Natural killer cell treated with Interleukin-12 subunit alpha and Interleukin-12 subunit beta and Interleukin-15 and Interleukin-18, amount 100 ng/mL, for 72 hours (primary cell): ENCODE measurements at places on chromosomes 5 and 9. TPM values are rescaled to one million over a fixed set of nuclear protein-coding genes. Genes with fewer than 3 reads are reported as not detected.

GRCh38 chr5:1009359-1010180 is 968 bp downstream of the NKD2 start:
- no peak overlapping the region for H3K27ac ChIP-seq
- DNase-seq = peak; percentile 54
- peaks cover 9% of the 10 kb centered on the region for H3K4me1 ChIP-seq
- H3K27me3 ChIP-seq = peaks cover 31% of the 10 kb centered on the region

DNA sequence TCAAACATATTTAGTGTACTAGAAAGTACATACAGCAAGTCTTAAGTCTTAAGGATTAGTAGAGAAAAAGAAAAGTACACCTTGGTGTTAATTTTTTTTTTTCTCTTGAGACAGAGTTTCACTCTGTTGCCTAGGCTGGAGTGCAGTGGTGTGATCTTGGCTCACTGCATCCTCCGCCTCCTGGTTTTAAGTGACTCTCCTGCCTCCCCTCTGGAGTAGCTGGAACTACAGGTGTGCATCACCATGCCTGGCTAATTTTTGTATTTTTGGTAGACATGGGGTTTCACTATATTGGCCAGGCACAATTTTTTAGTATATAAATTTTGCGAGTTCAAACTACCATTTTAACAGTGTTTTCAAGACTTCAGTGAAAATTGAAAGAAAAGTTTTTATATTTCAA is 1941.1 kb upstream of the CDH6 start:
- no peaks in the 10 kb centered on the region for H3K27me3 ChIP-seq
- no peaks in the 10 kb centered on the region for H3K4me1 ChIP-seq
- no peak overlapping the region for H3K4me3 ChIP-seq
- no peaks in the 10 kb centered on the region for H3K36me3 ChIP-seq
- no peak for DNase-seq

DNA sequence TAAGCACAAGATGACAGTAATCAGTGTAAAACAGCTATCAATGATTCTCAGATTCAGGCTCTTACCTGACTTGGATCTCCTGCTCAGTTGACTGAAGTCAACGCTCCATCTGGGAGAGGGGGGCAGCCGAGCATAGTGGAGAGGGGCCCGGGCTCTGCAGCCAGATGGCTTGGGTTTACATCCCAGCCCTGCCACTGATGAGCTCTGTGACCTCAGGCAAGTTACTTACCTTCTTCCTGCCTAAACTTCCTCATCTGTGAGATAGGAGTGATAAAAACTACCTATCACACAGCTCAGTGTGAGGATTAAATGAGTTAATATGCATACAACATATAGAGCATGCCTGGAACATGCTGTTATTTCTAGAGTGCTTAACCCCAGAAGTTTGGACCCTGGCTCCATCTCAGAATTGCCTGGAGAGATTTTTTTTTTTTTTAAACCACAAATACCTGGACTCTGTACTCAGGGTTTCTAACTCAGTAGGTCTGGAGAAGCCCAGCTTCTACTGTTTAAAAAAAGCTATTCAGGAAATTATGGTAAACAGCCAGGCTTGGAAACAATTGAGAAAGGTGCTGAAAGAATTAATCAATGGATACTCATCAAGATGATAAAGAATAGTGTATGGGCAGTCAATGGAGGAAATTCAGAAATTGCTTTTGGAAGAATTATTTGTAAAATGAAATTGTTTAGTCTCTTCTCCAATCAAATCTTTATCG is 72.2 kb downstream of the ANKRD55 start:
- H3K4me3 ChIP-seq = no peak overlapping the region
- no peaks in the 10 kb centered on the region for H3K36me3 ChIP-seq
- H3K27ac ChIP-seq = no peak overlapping the region
- peaks cover 28% of the 10 kb centered on the region for H3K4me1 ChIP-seq
- no peak for DNase-seq

- peaks cover 13% of the 10 kb centered on the region for H3K27me3 ChIP-seq
- H3K4me1 ChIP-seq = no peaks in the 10 kb centered on the region
These were observed 109.9 kb downstream of the NUDT12 start for GRCh38 chr5:103452666-103453065.

DNA sequence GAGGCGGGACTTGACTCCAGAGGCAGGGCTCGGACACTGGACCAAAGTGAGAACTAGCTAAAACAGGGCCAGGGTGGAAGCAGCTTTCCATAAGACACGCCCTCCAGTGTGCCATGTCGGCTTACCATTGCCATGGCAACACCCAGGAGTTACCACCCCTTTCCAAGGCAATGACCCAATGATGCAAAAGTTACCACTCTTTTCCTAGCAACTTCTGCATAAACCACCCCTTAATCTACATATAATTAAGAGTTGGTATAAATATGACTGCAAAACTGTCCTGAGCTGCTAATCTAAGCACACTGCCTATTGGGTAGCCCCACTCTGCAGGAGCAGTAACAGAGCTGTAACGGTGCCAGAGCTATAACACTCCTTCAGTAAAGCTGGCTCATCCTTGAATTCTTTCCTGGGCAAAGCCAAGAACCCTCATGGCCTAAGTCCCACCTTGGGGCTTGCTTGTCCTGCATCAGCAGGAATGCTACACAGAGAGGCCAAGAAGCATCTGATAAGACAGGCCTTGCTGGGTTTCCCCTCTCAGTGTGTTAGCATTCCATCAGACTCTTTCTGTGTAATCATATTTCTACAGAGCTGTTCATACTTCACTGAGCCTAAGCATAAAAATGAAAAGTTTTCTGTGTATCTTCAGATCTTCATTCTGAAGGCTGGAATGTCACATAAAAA is 262.7 kb upstream of the KLF9 start:
- no peaks in the 10 kb centered on the region for H3K4me1 ChIP-seq
- H3K27ac ChIP-seq = no peak overlapping the region
- H3K27me3 ChIP-seq = peaks cover 6% of the 10 kb centered on the region
- H3K36me3 ChIP-seq = no peaks in the 10 kb centered on the region
- DNase-seq = no peak

- H3K27ac ChIP-seq = no peak overlapping the region
- H3K27me3 ChIP-seq = no peaks in the 10 kb centered on the region
- no peak for DNase-seq
- peaks cover 12% of the 10 kb centered on the region for H3K4me1 ChIP-seq
These were observed 43.4 kb upstream of the KIAA1958 start for GRCh38 chr9:112443200-112443599.

GRCh38 chr9:127846443-127847177 is 7.8 kb downstream of the ENG start:
- H3K27me3 ChIP-seq = no peaks in the 10 kb centered on the region
- H3K4me1 ChIP-seq = peaks cover 8% of the 10 kb centered on the region
- no peak overlapping the region for H3K4me3 ChIP-seq
- no peak overlapping the region for H3K27ac ChIP-seq

GRCh38 chr9:93463638-93464248 is 10.4 kb upstream of the FAM120AOS start:
- H3K27me3 ChIP-seq = no peaks in the 10 kb centered on the region
- H3K4me1 ChIP-seq = peaks cover 77% of the 10 kb centered on the region
- H3K27ac ChIP-seq = peak overlapping the region; percentile 89
- H3K4me3 ChIP-seq = peak overlapping the region; percentile 72
- H3K36me3 ChIP-seq = peaks cover 5% of the 10 kb centered on the region
- no peak for DNase-seq

DNA sequence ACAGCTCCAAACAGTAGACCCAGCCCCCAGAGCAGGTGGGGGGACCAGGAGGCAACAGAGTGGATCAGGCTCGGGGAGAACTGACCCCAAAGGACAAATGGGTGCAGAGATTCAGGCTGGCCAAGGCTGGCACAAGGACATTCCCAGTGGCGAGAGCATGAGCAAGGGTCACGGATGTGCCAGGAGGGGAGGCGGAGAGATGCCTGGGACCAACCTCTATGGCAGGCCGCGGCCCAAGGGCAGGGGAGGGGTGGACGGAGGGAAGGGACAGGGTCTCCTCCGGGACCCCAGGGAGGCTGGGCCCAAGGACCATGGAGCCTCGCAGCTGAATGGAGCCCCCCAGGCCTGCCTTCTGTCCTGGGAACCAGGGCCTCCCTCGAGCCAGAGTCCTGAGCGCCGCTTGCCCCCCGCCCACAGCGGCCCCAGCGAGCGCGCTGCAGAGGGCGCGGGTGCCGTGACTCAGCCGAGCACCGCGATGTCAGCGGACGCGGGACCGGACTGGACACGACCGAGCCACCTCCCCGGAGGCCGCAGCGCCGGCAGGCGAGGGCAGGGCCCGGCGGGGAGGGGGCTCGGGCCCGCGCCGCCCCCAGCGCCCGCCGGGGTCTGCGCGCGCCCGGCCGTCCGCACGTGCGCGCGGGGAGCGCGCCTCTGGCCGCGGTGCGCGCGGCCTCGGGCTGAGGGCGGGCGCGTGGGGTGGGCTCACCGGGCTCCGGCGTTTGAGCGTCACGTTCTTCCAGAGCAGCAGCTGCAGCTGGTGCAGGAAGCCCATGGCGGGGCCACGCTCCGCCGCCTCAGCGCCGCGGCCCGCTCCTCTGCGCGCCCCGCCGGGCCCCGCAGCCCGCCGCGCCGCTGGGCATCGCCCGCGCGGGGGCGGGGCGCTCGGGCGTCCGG is at the start of gene ABCA2:
ABCA2 (minus strand) TSS at position 869 of the 894 bp plus-strand sequence; CDS start at position 772, 97 bp downstream.
- H3K4me1 ChIP-seq = peaks cover 31% of the 10 kb centered on the region
- peak within 1 kb of the TSS; percentile 87 for H3K4me3 ChIP-seq
- peak within 1 kb of the TSS; percentile 91 for H3K27ac ChIP-seq
- DNase-seq = no peak
- no peaks in the 10 kb centered on the region for H3K27me3 ChIP-seq

DNA sequence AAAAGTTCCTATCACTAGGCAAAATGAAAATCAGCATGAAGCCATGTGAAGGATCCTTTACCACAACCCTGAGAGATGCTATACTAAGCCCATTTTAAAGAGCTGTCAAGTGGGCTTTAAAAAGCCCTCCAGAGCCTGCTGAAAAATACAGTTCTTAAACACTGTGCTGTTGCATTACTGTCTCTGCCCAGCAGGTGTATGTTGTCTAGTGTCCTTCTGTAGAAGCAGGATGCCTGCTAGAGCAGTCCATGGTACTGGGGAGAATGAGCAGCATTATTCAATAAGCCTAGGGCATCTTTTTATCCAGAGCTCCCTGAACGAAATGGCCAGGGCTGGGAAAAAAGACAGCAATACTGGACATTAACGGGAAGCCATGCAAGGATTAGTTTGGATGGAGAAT is 126.2 kb upstream of the PLCXD3 start:
- DNase-seq = no peak
- no peaks in the 10 kb centered on the region for H3K27me3 ChIP-seq
- no peak overlapping the region for H3K4me3 ChIP-seq
- H3K36me3 ChIP-seq = no peaks in the 10 kb centered on the region

- H3K4me1 ChIP-seq = no peaks in the 10 kb centered on the region
- DNase-seq = no peak
- peaks cover 8% of the 10 kb centered on the region for H3K27me3 ChIP-seq
- H3K27ac ChIP-seq = no peak overlapping the region
These were observed 62.5 kb upstream of the CXCL14 start for GRCh38 chr5:135641319-135641718.

The ANKRD18B gene
- not detected for total RNA-seq

The TIMD4 gene
- 8.6 TPM for total RNA-seq

The S1PR3 gene
- total RNA-seq = not detected
